ENCODE measurements at places on chromosomes 6 and 20.

GRCh38 chr20:63703471-63703975 lies 4.3 kb downstream of the ARFRP1 start:
- no peak for DNase-seq

DNA sequence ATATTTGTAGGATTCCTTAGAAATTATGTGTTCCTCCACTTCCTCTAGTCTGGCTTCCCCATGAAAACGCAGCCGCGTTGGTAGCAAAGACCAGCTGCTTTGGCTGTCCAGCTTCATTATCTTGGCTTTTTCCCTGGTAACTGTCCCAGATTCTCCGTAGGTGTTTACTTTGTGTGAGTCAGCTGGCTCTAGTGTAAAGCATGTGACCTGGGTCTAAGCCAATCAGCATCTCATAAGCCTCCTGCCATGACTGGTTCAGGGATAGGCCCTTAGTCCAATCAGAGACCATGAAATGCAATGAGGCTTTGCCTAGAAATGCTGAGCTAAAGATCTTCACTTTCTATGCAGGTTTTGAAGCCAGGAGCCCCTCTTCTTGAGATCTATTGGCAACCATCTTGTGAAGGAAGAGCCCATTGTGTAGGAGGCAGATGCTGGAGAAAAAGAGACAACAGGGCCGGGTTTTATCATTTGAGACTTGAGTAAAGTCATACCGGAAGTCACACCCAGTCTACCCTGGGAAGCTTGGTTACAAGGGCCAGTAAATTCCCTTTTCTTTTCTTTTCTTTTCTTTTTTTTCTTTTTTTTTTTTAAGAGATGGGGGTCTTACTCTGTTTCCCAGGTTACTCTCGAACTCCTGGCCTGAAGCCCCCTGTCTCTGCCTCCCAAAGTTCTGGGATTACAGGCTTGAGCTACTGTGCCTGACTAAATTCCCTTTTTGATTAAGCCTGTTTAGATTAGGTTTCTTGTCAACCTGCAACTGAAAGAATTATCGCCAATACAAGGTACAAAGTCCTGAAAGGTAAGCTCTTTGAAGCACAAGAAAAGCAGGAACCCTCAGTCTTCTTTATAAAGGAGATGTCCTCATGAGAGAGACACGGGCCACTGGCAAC lies 256.5 kb upstream of the RREB1 start:
- DNase-seq = no peak

DNA sequence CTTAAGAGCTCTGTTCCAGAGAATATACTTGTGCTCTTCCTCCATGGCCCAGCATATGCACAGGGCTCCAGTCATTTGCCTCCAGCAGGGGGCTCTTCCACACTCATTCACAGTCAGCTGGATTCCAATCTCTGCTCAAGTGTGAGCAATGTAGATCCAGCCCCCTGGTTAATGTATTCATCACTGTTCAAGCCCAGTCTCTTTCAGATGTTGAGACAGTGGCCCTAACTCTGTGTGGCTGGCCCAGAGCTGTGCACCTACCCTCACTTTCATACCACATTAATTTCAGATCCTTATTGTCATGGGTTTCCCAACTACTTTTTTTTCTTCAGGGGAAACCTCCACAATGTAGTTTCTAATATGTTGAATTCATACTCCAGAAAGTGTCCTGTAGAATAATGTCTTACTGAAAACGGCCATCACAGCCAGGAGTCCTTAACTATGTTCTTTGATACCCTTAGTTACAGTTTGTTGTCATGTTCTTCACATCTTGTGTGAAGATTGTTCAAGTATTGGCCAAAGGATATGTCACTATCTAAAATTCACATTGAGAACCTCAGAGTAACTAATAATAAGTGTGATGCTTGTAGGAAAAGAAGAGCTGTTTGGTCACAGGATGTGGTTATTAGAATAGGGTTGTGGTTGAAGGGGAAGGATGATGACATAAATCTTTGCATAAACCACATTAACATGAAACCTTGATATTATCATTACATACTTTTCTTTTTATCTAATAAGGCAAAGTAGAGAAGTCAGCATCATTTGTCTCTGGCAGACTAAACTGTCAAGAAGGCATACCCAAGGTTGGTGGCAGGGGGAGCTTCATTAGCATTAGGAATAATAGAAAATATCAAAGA lies 14.4 kb upstream of the HLA-DQA1 start:
- no peak for DNase-seq

DNA sequence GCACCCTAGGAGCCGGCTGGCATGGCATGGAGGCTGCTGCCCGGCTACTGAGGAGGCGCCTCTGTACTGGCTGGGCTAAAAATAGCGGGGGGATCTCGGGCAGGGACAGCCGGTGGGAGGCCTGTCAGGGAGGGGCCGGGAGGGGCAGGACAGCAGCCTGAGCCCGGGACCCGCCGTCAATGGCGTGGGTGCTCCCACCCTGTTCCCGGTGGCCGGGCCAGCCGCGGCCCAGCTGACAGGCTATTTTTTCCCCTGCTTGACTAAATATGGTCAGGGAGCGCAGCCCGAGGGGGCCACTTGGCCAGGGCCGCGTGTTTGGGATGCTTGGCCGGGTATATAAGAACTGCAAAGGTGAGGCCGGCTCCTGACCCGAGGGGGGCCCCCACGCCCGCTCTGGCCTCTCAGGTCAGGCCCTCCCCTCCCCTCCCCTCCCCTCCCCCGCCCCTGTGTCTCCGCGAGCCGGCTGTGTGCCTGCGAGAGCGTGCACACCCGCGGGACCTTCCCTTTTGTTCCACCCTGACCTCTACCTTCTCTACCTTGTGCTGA lies 74.4 kb upstream of the GATA5 start:
- no peak for DNase-seq

GRCh38 chr20:48636301-48636700 lies 191.5 kb downstream of the PREX1 start:
- DNase-seq = no peak

DNA sequence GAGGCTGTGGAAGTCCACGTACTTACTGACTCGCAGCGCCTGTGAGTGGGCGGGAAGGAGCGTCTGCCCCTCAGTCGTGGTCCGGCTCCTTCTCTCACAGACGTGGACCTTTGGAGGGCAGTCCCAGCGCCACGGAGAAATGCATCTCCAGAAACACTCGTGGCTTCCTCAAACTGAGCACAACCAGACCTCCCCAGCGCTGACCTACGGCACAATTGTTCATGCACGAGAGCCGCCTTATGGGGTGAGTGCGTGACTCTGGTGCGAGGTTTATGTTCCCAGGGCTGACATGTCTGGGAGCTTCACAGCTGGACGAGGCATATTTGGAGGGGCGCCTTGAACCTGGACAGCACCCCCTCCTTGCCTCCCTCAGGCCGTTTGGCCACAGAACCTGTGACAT lies 29.7 kb downstream of the FRMD1 start:
- no peak for DNase-seq

GRCh38 chr6:83707829-83708545 lies 914 bp downstream of the SNAP91 start:
- no peak for DNase-seq

DNA sequence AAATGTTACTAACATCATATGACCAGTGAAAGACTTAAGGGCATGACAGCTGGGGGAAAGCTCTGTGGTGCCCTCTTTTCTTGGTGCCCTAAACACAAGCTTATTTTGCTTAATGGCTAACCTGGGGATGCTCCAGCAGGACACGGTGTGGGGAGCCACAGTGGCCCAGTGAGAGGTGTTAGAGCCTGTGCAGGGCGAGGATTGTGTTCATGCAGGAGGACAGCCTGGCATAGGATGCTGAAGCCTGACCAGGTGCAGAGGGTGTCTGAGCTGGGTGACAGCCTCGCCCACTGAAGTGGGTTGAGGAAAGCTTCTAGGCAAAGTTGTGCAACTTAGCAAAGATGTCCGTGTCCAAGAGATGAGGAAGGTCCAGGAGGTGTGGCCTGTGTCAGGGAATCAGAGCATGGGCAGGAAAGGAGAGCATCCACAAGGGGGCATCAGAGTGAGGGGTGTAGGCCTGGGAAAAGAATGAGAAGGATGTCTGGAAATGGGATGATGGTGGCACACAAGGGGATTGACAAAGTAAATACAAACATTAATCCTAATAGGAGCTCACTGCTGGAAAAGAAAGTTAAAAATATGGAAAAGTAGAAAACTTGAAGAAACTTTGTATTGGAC lies 33.9 kb downstream of the SLC17A4 start:
- no peak for DNase-seq

DNA sequence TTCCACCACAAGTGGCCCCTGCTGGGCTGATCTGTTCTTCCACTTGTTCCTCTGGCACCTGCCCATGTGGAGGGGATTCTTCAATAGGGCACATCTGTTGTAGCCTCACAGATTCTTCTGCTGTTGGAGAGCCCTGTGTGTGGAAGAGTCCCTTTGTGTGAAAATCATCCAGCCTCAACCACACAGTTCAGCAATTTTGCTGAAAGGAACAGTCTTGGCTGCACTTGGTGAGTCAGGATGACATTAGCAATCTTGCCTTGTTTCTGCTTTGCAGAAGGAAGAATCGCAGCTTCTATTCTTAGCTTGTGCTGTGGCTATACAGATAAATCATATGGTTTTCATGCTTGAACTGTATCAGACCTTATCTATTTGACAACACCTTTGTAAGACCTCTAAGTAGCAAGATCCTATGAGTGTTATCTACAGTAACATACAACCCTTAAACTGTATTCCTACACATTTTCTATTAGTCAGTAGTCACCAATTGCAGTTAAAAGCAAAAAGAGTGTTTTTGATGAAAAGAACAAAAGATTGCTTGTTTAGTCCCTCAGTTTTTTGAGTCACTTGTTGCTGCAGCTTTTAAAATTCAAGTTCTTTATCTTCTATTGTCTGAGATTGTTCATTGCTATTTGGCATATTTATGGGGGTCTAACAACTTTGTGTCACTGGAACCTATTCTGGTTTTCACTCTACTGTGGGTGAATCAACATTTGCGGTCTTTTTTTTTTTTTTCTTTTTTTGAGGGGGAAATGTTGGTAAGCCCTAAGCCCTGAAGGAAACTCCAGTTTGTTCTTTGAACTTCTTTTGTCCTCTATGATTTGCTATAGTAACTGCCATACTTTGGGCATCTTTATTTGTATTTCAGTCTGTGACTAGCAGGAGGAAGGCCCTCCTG lies 231.6 kb downstream of the TFAP2B start:
- no peak for DNase-seq

- no peak for DNase-seq
Observed at GRCh38 chr6:52503851-52504781, 72.7 kb downstream of the TRAM2 start.

DNA sequence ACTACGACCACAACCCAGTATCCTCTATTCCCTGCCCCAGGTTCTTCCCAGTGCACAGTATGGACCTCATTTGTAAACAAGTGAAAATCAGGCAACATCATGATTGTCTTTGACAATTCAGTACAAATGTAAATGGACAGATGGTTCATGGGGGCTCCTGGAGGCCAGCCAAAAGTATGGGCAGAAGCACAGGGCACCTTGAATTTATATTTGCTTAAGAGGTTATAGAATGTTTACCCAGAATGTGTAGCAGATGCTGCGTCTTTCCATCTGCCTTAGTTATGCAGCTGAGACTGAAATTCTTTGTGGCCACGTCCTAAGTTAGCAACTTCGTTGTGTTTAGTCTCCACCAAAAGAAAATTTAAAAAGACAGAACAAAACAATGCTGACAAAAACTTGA lies 559.6 kb upstream of the NRSN1 start:
- DNase-seq = no peak

DNA sequence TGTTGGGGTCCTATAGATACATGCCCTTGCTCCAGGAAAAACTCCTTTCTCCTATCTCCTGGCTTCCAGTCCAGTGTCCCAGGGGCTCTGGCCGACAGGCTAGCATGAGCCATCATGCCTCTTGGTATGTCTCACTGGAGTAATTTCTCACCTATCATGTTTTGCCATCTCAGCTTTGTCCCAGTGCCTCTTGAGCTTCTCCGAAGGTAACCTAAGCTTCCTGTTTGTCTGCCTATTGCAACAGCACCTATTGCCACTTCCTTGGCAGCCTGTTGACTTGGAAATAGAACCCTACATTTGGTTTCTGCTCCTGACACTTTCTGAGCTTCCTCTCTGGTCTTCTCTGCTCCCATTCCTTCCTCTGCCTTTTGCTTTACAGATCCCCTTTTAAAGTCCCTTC lies 197.7 kb downstream of the KCNQ5 start:
- no peak for DNase-seq

GRCh38 chr6:167658106-167658505 lies 168.6 kb upstream of the AFDN start:
- no peak for DNase-seq

DNA sequence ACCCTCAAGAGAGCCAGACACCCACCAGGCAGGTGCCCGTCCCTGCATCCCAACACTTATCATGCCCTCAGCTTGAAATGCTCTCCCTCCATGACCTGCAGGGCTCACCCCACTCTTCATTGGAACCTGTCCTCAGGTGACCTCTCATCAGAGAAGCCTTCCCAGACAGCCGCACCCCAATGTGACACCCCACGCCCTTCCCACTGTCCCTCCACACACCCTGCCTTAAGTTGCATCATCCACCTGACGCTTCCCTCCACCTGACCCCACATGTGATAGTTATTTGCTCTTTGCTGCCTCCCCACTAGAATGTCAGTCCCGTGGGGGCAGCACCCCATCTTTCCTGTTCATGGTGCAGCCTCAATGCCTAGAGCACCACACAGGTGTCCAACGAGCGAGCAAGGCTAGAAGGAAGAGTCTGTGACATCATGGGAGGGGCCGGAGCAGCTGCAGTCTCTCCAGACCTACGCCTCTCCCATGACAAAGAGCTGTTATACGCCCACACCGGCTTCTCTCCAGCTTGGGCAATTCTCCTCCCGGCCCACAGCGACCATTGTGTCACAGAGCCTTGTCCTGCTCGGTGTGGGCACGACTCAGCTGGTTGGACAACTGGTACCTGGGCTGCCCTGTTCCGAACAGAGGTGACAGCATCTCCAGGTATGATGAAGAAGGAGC lies 58.2 kb downstream of the NFATC2 start:
- DNase-seq = no peak

DNA sequence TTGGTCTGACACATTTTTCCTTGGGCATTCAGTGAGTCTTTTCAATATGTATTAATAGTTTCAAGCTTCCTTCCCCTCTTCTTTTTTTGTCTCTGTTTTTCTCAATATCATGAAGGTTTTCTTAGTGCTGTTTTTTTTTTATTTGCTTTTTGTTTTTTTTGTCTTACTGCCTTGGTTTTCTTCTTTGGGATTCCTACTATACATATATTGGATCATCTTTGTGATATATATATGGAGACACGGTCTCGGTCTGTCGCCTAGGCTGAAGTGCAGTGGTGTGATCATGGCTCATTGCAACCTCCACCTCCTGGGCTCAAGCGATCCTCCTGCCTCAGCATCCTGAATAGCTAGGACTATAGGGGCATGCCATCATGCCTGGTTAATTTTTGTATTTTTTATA lies 43.8 kb downstream of the NCOA3 start:
- no peak for DNase-seq

All from left renal cortex interstitium (tissue), 4 donors.